Fibroblast of mammary gland (primary cell): ENCODE measurements at places on chromosomes 5 and 9.

DNA sequence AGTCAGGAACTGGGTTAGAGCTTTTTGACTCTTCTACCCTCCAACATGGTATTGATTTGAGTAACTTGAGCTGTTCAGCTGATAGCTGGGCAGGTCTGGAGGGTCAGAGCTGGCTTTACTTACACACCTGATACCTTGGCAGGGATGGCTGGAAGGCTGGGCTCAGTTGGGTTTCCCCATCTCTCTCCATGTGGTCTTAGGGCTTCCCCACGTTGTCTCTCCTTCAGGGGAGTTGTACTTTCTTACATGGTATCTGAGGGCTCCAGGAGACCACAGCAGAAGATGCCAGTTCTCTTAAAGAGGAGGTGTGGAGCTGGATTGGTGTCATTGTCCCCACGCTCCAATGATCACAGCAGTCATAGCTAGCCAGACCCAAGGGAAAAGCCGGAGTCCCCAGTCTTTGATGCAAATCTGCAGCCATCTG, 25.6 kb downstream of the ISOC1 start:
- DNase-seq: no peak

DNA sequence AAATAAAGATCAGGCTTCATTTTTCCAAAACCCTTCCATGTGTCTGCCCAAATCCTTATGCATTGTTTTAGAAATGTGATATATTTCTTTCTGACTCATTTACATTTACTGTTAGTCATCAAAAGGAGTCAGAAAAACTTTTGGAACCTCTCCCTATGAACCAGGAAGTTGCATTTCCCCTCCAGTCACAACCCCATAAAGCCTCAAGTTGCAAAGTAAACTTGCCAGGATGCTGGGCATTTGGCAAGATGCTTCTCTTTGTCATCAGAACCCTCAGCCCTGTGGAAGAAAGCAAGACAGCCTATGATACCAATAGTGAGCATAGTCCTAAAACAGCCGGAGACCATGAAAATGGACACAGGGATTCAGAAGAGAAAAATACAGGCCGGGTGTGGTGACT, 84.2 kb downstream of the MUSK start:
- DNase-seq: peak; percentile 99

DNA sequence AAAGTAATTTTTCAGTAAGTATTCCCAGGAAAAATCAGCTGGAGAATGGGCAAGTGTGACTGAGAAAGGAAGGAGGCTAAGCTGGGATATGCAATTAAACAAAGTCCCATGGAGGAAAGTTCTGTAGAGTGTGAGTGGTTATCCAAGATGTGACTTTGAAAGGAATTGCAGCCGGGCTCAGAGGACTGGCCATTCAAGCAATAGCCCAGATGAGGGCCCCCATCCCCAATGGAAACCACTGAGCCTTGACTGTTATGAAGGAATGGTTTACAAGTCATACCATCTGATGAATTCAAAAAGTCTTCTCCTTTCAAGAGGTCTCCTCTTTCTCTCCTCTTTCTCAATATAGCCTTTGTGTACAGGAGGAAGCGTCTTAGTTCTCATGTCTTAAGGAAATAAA, 6.5 kb downstream of the LVRN start:
- no peak for DNase-seq

DNA sequence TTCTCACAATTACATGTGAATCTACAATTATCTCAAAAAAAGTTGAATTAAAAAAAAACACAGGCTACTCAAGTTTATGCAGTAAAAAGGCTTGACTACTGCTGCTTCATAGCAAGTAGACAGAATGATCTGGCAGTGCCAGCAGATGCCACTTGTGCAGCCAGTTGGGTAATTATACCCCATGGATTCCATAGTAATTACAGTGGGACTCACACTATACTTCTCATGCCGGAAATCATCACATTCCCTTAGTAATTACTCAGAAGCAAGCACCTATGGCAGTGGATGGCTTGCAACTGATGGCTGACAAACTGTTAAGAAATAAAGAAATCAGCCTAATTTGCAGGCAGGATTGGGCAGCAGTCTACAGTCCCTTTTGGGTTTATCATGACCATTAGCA, 463.2 kb upstream of the KLF4 start:
- DNase-seq: no peak

DNA sequence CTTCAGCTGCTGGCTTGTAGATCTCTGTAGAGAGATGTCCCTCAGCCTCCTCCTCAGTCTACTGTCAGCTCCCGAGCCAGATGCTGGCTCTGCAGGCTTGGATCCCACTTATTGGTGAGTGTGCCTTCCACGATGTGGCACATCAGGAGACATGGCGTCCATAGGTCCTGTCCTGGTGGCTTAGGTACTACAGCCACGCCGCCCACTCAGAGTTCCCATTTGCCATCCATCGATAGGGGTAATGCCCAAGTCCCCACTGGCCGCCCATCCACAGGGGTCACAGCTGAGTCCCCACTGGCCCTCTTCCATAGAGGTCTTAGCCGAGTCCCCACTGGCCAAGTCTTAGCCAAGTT, 17.3 kb downstream of the EXOC3 start:
- no peak for DNase-seq

- no peak for DNase-seq
Measured at GRCh38 chr5:107502676-107503060, 168.1 kb downstream of the EFNA5 start.
